ENCODE measurements at places on chromosomes 11 and 22.

DNA sequence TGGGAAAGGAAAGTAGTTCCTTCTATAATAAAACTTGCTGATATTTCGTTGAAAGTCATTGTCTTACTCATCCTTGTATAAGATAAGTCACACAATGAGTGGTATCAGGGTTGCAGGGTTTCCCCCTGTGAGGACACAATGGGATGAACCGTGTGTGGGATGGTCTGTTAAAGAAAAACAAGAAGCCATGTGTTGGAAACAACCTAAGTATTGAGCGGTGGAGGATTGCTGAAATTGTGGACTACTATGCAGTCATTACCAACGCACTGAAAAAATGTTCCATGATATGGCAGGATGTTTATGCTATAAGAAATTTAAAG lies 28.6 kb downstream of the PTPRJ start:
- no peak for DNase-seq

- DNase-seq: no peak
These were observed 107.1 kb downstream of the GAB2 start for GRCh38 chr11:78310500-78310909.

DNA sequence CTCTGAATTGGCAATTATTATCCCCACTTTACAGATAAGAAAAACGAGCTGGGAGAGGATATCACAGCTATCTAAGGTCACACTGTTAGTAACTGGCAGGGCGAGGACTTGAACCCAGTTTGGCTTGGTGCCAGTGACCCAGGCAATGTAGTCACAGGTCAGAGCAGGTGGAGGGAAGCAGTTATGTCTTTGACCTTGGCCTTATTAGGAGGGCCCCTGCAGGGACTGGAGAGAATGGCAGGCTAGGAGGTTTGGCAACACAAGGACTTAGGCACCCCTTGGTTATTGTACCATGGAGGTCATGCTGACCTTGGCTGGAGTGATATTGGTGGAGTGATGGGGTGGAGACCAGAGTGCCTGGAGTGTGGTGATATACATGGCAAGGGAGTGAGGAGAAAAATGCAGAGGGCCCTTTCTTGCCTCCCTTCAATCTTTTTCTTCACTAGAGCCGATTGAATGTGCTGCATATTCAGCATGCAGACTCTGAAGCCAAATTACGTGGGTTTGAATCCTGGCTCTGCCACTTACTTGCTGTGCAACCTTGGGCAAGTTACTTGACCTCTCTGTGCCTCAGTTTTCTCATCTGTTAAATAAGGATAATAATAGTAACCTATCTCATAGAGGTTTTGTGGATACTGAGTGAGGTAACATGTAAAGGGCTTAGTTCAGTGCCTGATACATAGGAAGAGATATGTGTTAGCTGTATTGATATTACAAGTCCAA lies 92.7 kb upstream of the TBCEL start:
- DNase-seq: no peak

DNA sequence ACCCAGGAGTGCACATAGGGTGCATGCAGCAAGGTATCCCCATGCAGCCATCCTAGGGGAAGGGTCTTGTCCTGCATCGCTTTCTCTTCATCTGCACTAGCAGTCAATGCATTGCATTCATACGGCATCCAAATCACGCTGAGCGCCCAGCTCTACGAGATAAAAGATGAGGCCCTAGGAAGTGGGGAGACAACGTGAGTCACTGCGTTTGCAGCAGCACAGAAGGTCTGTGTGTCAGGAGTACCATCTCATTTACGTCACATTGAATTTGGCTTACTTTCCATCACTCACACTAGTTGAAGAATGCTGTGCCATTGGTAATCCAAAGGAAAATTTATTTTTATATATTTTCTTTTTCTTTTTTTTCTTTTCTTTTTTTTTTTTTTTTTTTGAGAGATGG lies 2.5 kb upstream of the ST14 start:
- DNase-seq: no peak

DNA sequence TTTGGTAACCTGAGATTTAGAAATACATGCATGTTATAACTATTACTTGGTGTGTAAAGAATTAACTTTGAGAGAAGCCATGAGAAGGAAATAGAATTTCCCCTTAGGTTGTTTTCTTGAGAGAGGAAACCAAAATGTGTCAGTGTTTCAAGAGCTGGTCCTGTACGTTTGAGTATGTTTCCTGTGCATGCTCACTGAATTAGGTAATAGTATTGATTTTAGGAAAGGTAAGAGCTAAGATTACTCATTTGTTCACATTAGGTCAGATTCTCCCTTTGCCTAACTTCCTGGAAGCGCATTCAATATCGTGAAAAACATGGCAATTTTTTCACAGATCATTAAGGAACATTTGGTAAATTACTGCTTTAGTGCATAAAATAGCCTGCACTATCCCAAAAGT lies 49.3 kb upstream of the RDX start:
- DNase-seq: no peak

- DNase-seq: no peak
These were observed 13.2 kb downstream of the EMID1 start for GRCh38 chr22:29218758-29219408.

DNA sequence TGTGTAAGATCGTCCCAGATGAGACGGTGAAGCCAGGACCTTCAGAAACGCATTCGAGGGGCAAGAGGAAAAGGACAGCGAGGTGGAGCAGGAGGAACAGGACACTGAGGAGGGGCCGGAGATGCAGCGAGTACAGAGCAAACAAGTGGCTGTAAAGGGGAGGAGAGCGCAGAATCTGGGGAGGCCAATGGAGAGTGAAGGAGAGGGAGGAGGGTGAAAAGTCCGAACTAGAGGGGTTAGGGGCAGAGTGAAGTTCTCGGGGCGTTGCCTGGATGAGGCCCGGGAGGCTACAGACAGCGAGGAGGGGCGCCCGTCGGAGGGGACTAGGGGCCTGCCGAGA lies 8.8 kb upstream of the PPIL2 start:
- DNase-seq: no peak

DNA sequence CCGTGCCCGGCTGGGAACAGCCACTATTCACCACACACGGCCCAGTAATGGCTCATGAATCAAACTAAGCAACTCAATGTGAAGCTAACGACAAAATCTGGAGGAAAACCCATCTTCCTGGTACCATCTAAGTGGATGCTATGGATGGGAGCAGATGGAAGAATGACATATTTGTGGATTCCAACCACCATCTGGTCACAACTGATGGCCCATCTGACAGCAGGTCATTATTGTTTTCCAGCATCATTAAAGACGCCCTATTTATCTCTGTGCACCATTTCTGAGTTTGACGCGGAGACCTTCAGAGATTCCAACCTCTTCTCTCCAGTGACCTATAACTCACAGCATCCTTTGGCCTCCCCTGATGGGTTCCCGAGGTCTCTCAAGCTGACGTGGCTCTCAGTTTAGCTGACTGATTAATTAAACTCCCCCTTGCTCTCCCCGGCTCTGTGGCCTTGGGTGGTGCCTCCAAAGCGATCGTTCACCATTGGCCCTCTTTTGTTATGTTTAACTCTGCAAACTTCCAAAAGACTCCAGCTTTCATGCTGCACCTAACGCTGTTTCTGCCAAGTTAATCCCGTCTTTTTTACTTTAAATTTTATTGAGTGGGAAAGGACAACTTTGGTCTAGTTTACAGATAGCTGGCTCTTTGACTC lies 1514.4 kb downstream of the BRD1 start:
- no peak for DNase-seq

Data from stimulated activated CD8-positive, alpha-beta memory T cell treated with anti-CD3 and anti-CD28 coated beads, Interleukin-4, amount 100 ng/mL, for 1 hour (primary cell).